ENCODE measurements at places on chromosomes 7 and 10.

DNA sequence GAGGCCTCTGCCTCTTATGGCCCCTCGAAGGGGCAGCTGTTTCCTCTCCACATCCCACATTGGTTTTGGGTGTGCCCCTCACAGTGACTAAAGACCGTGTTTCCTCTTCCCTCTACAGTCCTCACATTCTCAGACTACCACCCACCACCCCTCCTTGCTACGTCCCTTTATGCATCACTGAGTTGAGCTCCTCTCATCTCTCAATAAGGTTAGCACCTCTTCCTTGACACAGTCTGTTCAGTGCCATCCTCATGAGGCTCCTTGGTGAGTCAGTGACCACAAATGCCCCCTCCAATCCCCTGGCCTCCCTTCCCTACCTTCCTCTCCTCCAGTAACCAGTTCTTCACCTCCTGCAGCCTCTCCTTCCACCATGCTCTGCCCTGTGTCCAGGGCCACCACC is 239.1 kb upstream of the MYO3A start:
- no peaks in the 10 kb centered on the region for H3K27me3 ChIP-seq
- no peak overlapping the region for H3K4me3 ChIP-seq
- no peaks in the 10 kb centered on the region for H3K36me3 ChIP-seq
- no peak overlapping the region for H3K27ac ChIP-seq
- no peak for DNase-seq

- no peak for DNase-seq
- peaks cover 21% of the 10 kb centered on the region for H3K36me3 ChIP-seq
- H3K27ac ChIP-seq: no peak overlapping the region
- H3K4me3 ChIP-seq: no peak overlapping the region
- H3K27me3 ChIP-seq: no peaks in the 10 kb centered on the region
Measured at GRCh38 chr7:103124429-103124979, 24.4 kb downstream of the NAPEPLD start.

DNA sequence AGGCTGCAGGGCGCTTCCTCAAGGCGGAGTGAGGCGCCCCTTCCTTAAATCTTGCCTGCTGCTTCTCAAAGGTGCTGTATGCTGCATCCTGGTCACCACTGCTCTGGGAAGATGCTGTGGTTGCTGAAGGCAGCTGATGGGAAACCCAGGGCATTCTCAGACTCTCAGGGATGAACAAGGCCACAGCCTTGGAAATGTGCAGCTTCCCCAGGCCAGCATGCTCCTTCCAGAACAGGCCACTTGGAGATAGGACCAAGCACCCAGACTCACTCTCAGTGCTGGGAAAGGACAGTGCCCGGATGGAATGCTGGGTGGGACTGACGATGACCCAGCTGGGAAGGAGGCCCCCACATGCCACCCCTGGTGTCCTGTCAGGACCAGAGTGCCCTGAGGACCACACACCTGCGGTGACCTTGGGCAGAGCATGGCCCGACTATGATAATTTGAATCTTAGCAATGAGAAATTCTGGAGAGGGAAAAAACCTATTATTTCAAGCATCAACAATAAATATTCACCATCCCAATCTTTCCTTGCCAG is 235.5 kb downstream of the TNS3 start:
- no peak for DNase-seq
- H3K4me1 ChIP-seq: no peaks in the 10 kb centered on the region
- no peak overlapping the region for H3K27ac ChIP-seq
- H3K27me3 ChIP-seq: no peaks in the 10 kb centered on the region
- no peak overlapping the region for H3K4me3 ChIP-seq

GRCh38 chr7:150361807-150362621 is 6.6 kb upstream of the REPIN1 start:
- peaks cover 7% of the 10 kb centered on the region for H3K4me1 ChIP-seq
- no peaks in the 10 kb centered on the region for H3K27me3 ChIP-seq
- DNase-seq: no peak
- no peak overlapping the region for H3K4me3 ChIP-seq
- no peaks in the 10 kb centered on the region for H3K36me3 ChIP-seq

DNA sequence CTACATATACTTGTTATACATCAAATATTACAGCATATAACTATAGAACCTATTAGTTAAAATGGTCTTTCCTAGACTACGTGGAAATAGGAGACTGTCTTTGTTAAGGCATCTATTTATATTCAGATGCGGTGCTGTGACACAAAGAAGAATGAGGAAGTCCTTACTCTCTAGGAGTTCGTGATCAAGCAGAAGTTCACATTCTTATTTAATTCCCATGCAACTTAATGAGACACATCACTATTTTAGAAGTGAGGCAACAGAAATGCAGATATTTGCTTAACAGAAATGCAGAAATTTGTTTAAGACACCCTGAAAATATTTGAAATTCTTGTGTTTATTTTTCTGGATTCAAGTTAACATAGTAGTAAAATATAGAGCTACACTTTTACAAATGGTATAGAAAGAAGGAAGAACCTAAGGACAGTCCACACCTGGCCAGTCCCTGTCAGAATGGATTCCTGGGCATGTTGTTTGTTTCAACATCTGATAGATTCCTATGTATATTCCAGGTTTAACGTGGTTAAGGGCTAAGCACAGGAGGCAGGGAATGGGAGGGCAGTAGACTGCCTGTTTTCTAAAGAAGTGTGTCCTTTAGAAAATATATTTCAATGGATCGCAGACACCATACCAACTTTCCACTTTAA is 70.6 kb upstream of the NXPH1 start:
- no peak overlapping the region for H3K4me3 ChIP-seq
- no peak for DNase-seq
- no peaks in the 10 kb centered on the region for H3K36me3 ChIP-seq
- H3K4me1 ChIP-seq: no peaks in the 10 kb centered on the region
- H3K27ac ChIP-seq: no peak overlapping the region
- H3K27me3 ChIP-seq: no peaks in the 10 kb centered on the region

DNA sequence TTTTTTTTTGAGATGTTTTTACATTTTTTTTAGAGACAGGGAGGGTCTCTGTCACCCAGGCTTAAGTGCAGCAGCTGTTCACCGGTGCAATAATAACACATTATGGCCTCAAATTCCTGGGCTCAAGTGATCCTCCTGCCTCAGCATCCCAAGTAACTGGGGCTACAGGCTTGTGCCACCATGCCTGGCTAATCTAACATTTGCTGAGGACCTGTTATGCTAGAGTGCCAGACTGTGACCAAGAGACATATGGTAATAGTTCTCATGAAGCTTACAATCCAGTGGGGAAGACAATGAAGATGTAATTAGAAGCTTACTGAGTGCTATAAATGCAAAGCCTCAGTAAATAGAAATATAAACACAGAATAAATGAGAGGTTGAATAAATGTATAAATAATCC is 17.6 kb upstream of the ORC5 start:
- no peaks in the 10 kb centered on the region for H3K36me3 ChIP-seq
- H3K4me3 ChIP-seq: no peak overlapping the region
- no peaks in the 10 kb centered on the region for H3K27me3 ChIP-seq
- no peak overlapping the region for H3K27ac ChIP-seq
- DNase-seq: no peak
- no peaks in the 10 kb centered on the region for H3K4me1 ChIP-seq

DNA sequence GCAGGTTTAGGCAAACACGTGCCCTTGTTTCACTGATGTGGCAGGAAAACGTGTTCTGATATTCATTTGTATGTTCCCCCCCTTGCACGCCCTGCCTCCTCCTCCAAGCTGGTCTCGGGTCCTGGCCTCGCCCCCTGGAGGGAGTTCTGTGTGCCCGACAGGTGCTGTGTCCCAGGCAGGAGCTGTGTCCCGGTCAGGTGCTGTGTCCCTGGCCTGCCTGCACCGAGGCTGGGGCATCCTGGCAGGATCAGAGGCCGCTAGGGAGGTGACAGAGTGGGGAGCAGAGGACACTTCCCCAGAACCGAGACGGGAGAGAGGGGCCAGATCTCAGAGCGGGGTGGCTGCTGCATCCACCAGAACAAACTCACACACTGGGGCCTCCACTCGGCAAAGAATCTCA is 45.3 kb downstream of the PRKAG2 start:
- no peak for DNase-seq
- no peaks in the 10 kb centered on the region for H3K4me1 ChIP-seq
- no peak overlapping the region for H3K27ac ChIP-seq
- H3K27me3 ChIP-seq: no peaks in the 10 kb centered on the region
- peaks cover 4% of the 10 kb centered on the region for H3K36me3 ChIP-seq
- H3K4me3 ChIP-seq: no peak overlapping the region

- no peaks in the 10 kb centered on the region for H3K36me3 ChIP-seq
- no peak overlapping the region for H3K27ac ChIP-seq
- no peak for DNase-seq
- H3K4me3 ChIP-seq: no peak overlapping the region
- H3K4me1 ChIP-seq: peaks cover 45% of the 10 kb centered on the region
Measured at GRCh38 chr7:25382869-25383268, 154.6 kb upstream of the NPVF start.

- no peak for DNase-seq
- no peaks in the 10 kb centered on the region for H3K27me3 ChIP-seq
- no peak overlapping the region for H3K4me3 ChIP-seq
- H3K36me3 ChIP-seq: no peaks in the 10 kb centered on the region
- H3K4me1 ChIP-seq: no peaks in the 10 kb centered on the region
Measured at GRCh38 chr10:131496351-131497052, 185.0 kb upstream of the TCERG1L start.

DNA sequence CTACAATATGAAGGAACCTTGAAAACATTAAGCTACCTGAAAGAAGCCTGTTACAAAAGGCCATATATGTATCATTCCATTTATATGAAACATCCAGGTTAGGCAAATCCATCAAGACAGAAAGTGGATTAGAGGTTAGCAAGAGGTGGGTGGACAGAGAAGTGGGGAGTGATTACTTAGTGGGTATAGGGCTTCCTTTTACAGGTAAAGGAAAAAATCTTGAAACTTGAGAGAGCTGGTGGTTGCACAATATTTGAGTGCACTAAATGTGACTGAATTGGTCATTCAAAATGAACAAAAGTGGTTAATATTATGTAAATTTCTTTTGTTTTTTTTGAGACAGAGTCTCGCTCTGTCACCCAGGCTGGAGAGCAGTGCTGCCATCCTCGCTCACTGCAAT is 119.4 kb upstream of the KIF5B start:
- H3K36me3 ChIP-seq: no peaks in the 10 kb centered on the region
- no peak overlapping the region for H3K27ac ChIP-seq

DNA sequence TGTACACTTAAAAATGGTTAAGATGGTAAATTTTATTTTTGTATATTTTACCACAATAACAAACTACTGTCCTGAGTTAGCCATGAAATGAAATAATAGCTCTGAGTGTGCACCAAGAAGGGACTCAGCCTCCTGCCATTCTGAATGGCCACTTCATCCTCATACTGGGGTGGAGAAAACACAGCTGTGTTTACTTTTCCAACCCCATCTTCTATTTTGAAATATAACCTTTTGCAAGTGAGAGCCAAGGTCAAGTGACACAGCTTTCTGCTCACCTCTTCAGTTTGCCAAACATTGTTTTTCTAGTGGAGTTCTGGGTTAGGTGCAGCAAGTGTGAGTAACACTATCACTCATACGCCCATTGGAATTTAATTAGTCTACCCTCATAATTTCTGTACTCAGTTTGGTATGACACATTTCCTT is 107.4 kb upstream of the GLCCI1 start:
- H3K27me3 ChIP-seq: no peaks in the 10 kb centered on the region
- no peak overlapping the region for H3K27ac ChIP-seq
- DNase-seq: no peak
- no peak overlapping the region for H3K4me3 ChIP-seq
- no peaks in the 10 kb centered on the region for H3K36me3 ChIP-seq
- peaks cover 3% of the 10 kb centered on the region for H3K4me1 ChIP-seq

DNA sequence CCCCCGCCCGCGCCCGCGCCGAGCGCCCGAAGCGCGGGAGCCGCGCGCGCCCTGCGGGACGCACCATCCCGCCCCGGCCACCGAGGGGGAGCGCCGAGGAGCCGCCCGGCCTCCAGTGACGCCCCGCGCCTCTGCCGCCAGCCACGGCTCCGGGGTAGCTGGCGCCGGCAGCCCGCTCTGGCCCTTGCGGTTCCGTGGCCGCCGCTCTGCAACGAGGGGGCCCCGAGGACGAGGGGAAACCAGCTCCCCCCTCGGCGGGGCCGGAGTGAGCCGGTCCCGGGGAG is at the start of gene PAXIP1:
Gene PAXIP1, minus strand, starts transcription at position 33 of the 284 bp plus-strand sequence. CDS start 195 bp downstream, outside the sequence.
- H3K4me3 ChIP-seq: peak within 1 kb of the TSS; percentile 82
- peaks cover 3% of the 10 kb centered on the region for H3K36me3 ChIP-seq
- peak within 1 kb of the TSS; percentile 83 for H3K27ac ChIP-seq
- no peaks in the 10 kb centered on the region for H3K27me3 ChIP-seq
- DNase-seq: no peak
- H3K4me1 ChIP-seq: peaks cover 21% of the 10 kb centered on the region

DNA sequence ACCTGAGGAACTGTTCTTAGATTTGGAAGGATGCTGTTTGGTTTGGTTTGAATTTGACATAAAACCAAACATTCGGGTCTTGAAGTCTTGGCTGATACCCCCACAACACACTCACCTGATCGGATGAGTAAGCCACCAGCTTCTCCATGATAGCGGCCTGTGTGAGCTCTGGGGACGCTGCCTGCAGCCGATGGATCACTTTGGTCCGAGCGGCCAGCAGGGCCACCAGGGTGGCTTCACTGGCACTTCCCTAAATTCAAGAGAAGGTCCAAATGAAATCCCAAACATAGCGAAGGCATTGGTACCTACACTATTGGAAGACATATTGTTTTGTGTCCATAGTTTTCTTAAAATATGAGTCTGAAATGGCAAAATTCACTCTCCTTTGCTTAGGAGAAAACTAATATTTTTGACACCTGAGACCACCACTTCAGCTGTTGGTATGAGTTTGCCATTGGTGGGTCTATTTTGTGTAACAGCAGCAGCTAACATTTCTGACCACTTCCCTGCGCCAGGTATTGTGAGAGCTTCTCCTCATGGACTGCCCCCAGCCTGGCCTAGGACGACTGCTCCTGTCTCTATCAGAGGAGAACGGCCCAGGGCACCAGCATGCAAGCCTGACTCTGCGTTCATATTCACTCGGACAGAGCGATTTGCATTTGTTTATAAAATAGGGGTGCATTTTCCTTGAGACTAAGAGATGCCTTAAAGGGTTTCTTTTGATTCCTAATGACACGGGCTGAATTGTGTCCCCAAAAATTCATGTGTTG is 35.9 kb downstream of the DDC start:
- DNase-seq: no peak
- H3K4me3 ChIP-seq: no peak overlapping the region
- H3K27ac ChIP-seq: no peak overlapping the region
- no peaks in the 10 kb centered on the region for H3K4me1 ChIP-seq

DNA sequence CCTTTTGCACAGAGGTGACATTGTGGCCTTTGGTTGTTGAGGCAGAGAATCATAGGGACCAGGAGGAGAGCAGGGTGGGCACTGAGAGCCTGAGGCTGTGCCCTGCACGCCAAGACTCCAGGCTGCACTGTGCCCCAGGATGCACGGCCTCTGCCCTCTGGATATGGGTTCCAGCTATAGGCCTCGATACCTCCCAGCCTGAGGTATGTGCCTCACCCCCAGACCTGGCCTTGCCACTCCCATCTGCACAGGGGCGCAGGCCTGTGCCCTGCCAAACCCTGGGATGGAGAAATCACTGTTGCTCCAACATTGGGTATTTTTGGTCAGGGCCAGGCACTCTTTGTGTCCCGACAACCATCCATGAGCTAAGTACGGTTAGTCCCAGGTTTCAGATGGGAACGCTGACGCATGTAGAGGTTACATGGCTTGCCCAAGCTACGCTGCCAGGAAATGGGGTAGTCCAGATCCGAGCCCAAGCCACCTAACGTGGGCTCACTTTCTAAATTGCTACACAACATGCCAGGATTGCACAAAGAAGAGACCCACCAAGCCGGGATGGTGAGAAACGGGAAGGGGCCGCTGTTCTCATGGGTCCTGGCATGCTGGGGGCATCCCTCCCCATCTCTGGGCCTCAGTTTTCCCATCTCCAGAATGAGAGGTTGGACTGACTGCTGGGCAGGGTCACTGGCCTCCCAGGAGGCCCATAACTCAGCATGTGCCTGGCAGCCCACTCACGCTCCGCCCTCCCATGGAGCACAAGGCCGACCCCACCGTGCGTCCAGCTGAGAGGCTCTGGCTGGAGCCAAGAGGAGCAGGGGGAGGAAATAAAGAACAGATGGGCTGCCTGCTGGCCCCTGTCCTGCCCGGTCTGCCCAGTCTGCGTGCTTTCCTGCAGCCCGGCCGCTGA is 44.2 kb downstream of the ZCCHC24 start:
- H3K4me1 ChIP-seq: peaks cover 99% of the 10 kb centered on the region
- H3K27ac ChIP-seq: peak overlapping the region; percentile 88
